ENCODE measurements at places on chromosomes 3 and 15.

DNA sequence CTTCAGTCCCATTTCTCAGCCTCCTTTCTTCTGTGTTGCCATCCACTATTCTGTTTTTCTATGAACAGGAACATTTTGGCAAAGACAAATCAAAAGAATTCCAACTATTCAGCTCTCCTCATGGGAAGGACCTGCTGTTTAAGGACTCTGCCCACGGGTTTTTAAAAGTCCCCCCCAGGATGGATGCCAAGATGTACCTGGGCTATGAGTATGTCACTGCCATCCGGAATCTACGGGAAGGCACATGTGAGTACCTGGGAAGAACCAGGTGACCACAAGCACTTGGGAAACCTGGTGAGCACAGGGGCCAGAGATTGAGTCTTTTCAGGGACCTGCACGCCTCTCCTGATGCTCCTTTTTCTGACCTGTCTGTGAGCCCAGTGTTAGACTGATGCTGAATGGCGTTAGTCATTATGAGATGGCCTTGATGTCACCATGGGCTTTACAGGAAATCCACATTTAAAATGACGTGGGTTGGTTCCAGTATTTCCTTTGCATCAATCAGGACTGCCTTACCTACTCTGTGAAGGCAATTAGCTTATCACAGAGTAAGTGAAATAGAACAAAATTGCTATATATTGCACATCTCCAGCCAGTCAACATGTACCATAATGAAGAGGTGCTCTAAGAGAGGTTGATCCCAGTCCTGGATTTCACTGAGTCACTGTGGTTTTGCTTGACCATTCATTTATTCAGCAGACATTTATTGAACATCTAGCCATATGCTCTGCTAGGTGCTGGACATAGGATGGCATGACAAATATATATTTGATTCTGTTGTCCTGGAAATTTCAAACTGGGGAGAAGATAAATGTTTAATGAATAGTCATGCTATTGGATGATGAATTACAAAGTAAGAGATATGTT is 11.7 kb downstream of the TF start:
- DNase-seq, result no peak

GRCh38 chr15:68784206-68784605 is 36.5 kb downstream of the ANP32A start:
- no peak for DNase-seq

DNA sequence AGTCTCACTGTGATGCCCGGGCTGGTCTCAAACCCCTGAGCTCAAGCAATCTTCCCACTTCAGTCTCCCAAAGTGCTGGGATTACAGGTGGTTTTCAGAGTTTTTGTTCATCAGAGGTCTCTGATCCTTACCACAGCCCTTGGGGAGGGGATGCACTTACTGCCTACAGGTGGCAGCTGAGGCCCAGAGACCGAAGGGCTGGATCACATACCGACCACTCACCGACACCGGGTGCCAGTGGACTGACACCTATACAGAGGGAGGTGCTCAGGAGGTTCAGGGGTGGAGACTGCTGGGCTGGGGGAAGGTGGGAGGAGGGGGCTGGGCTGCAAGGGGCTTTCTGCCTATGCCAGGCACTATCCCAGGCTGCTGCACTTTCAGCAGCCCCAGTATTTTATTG is 19.5 kb downstream of the DUSP7 start:
- DNase-seq, result no peak

GRCh38 chr3:35654476-35654875 is 15.2 kb downstream of the ARPP21 start:
- DNase-seq, result no peak
